ENCODE measurements at places on chromosomes 7 and 10. TPM values are rescaled to one million over a fixed set of nuclear protein-coding genes. Genes with fewer than 3 reads are reported as not detected.
A peak's percentile ranks its signal among the peaks of the same experiment; 100 is the strongest.

GRCh38 chr7:117094457-117094856, 141.2 kb downstream of the ST7 start:
- no peak for DNase-seq

GRCh38 chr10:103871006-103871405, 15.6 kb upstream of the SH3PXD2A start:
- DNase-seq, result no peak

GRCh38 chr10:13787015-13787421, 200.3 kb downstream of the PRPF18 start:
- no peak for DNase-seq

GRCh38 chr7:630539-630938, 96.0 kb upstream of the DNAAF5 start:
- no peak for DNase-seq

DNA sequence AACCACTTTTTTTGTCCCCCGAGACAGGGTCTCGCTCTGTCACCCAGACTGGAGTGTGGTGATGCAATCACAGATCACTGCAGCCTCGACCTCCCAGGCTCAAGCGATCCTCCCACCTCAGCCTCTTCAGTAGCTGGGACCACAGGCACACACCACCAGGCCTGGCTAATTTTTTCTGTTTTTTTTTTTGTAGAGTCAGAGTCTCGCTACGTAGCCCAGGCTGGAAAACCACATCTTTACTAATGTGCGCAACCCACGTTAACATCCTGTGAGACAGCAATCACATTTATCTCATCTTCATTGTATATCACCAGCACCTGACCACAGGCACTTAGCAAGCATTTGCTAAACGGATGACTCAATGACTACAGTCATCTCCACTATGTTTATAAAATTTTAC, 77.8 kb upstream of the ATP6V0A4 start:
- peak; percentile 90 for DNase-seq

DNA sequence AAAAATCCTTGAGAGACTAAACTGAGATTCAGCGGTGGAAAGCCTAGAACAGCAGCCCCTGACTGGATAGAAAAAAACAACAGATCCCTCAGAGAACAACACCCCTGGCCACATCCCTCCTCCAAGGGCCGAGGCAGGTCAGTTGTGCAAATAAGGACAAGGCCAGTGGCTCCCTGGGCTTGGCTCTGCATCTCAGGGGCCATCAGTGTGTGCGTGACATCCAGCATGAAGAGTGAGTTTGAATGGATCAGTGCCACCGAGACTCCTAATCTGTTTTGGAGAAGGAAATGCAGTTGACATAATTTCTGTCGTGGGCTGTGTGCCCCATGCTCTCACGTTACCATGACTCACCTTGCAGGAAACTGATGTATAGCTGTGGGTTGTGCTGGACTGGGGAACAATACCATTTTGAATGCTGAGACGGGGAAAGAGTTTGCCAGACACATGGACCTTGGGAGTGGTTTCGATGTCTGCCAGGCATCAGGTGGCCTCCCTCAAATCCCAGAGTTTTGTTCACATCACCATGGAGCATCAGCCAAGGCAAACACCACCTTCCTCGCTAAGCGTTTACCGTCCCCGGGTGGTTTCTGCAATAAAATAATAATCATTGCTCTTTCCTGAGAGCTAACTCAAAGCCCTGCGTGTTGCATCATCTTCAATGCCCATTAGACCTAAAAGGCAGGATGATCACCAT, 153.2 kb upstream of the FZD8 start:
- no peak for DNase-seq

GRCh38 chr7:103843689-103844480, 145.6 kb downstream of the RELN start:
- no peak for DNase-seq

DNA sequence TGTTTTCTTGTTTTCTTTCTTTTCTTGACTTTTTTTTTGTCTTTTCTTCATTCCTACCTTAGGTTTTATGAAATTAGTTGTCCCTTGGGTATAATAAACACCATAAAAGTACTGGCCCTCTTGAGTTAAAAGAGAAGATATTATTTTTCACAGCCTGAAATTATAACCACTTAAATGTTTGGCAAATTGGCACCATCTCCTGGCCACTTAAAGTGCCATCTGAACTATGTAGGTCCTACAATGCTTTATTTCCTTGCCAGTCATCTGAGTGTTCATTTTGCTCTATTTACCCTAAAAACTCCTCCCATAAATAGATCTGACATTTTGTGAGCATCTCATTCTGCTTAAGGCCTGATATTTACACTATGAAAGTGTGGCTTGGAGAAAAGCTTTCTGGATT, 98.9 kb upstream of the PRKCQ start:
- no peak for DNase-seq

DNA sequence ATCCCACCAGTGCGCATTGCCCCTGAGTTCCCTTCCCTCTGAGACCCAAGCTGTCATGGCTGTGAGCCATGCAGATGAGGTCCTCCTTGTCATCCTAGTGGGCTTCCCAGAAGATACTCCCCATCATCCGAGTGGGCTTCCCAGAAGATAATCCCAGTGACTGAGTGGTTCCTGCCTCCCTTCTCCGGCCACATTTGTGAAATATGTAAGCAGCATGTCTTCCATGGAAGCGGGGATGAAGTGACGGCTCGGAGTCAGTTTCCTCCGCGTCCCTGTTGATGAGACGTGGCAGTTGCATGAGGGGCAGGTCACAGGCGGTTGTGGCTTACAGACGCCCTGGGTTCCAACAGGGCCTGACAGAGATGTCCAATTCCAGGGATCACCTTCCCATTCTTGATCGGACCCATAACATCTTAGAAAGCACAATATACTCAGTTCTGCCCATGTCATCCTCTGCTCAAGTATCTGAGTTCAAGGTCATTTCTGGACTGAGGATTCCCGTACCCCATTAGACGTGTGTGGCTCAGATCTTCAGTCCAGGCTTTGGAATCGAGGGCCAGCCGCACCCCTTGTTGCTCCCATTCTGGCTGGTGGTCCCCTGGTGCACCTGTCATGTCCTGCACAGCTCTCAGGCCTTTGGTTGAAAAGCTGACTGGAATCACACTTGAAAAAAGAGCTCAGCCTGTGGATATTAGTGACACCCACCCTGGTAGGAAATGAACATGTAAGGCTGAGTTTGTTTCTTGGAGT, 166.9 kb downstream of the PTPRN2 start:
- DNase-seq, result no peak

DNA sequence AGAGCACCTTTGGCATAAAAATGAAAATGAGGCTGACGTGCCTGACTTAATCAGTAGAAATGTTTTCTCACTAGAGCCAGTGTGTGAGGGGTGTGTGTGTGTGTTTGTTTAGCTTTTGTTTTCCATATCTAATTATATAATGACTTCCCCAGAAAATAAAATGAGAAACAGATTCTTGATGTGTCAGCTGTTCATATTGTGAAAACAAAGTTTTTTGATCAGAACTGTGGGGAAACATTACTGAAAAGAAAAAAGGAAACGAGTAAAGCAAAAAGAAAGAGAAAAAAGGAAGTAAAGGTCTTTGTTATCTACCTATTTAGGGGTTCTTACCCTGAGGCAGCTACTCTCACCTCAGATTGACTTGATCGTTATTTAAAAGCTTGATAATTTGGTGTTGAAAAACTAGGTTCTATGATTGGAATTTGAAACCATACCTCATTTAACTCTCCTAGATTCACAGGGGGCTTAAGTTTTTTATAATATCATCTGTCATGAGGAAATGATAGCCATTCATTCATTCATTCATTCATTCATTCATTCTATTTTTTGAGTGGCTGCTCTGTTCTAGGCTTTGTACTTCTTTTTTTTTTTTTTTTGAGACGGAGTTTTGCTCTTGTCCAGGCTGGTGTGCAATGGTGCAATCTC, 58.0 kb downstream of the CREM start:
- no peak for DNase-seq

DNA sequence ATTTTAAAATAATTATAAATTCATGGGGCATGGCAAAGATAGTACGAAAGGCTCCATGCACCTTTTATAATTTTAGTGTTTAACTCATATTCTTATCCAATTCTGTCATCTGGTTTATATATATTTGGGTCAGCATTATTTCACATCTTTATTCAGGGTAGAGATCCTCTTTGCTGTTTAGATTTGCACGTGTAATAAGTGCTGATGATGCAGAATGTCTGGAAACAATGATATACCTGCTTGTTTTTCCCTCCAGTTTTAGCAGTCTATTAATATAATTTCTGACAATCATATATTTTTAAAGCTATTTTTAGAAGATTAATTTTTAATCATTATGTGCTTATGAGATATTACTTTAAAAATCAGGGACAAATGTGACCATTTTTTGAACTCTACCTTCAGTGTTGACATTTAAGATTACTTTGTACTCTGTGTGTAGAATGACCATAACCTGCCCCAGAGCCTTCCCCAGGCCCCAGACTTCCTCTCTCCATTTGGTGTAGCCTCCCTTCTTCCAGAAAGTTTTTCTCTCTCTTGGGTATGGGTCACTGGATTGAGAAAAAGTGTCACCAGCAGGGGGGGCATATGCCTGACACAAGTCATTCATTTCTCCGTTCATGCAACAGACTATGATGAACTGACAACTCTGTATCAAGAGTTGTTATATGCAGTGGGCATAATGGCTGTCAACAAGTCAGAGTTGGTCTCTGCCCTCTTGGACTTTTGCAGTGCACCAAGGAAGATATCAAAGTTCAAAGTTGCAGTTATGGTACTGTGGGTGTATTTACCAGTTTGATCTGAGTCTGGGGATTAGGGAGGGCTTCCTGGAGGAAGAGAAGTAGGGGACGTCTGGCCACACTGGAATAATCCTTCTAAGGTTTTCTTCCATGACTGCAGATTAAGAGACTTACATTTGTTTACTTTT, 192.6 kb upstream of the CCDC6 start:
- no peak for DNase-seq

- DNase-seq, result no peak
Observed at GRCh38 chr10:24215603-24216002, 6.7 kb downstream of the KIAA1217 start.

- DNase-seq, result no peak
Observed at GRCh38 chr7:82595176-82595575, 151.6 kb upstream of the CACNA2D1 start.

DNA sequence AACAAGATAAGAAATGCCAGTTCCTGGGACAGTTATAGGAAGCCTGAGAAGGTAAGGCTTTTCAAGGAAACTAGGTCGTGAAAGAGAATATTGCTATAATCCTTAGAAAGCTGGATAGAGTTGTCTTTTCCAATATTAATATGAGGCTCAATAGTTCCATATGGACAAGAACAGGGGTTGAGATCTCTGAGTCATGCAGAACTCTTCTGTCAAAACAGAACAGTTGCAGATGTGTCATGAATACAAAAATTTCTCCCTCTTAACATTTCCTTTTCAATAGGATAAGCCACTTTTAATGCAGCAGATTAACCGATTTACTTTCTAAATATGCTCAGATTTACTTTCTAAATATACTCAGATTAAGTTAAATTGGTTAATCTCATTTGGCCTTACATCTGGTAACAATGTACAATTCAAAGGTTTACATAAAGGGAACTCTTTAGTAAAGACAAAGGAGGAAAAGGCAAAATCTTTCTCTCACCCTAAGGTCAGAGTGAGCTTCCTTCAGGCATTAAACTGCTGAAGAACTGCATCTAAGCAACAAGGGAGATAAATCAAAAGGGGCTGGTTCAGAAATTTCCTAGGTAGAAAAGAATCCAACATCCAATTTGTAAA, 104.7 kb upstream of the PCDH15 start:
- DNase-seq, result no peak

DNA sequence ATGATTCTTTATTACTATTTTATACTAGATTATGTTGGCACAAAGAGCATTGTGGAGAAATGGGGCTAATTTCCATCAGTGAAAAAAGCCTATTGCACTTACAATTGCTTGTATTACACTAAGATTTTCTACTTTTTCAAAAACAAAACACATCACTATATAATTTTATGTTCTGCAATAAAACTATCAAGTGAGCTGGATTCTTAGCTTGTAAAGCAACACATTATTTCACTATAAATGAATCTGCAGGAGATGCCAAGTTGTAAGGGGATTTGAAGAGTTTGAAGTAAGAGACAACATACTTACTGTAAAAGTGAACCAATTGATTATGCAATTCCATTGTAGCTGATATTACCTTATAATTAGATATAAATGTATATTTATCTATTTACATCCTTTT, 333.3 kb upstream of the SEMA3D start:
- no peak for DNase-seq

DNA sequence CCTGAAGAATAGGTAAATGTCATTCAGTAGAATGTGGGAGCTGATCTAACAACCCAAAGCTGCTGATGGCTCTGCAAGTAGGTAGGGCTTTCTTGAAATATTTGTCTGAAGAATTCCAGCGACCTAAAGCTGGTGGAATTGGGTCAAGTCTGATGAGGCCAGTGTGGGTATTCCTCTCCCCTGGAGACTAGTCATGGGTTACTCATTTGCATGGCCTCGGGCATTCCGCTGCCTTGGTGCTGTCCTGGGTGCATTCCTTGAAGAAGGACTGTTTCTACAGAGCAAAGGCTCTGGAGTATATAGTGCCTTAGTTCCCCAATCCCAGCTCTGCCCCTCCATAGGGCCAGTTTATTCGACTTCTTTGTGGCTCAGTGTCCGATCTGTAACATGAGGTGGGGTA, 19.2 kb downstream of the PDK4 start:
- DNase-seq, result no peak

GRCh38 chr7:20776214-20776911, 10.3 kb downstream of the SP8 start:
- no peak for DNase-seq

DNA sequence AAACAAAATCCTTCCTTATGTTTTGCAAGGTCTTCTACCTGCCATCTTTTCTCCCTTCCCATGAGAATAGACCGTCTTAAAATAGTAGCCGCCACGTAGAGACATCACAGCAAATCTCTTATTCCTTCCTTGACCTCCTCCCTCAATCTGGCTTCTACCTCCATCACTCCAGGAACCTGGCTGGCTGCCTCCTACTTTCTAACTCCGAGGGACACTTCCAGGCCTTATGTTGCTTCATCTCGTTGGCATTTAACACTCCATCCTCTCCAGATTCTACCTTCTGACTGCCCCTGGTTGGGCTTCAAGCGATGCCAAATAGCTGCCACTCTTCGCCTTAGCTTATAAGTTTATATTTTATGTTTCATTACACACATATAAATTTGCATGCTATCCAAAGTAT, 26.4 kb upstream of the CALN1 start:
- no peak for DNase-seq

GRCh38 chr10:48632166-48632565, 27.3 kb upstream of the ARHGAP22 start:
- DNase-seq, result no peak

The SLC16A9 gene
- 10.4 TPM for total RNA-seq

The PCLO gene
- 4.7 TPM for total RNA-seq

The HOXA6 gene
- total RNA-seq, result 10.5 TPM

The GNAI1 gene
- 21.6 TPM for total RNA-seq

The C10orf62 gene
- total RNA-seq, result not detected

The CRHR2 gene
- not detected for total RNA-seq

The MYOZ1 gene
- 0.55 TPM for total RNA-seq

The NRG3 gene
- total RNA-seq, result 10.2 TPM

The MBL2 gene
- not detected for total RNA-seq

The CDNF gene
- total RNA-seq, result 1.9 TPM

The CYP26C1 gene
- total RNA-seq, result 0.17 TPM

Data from kidney epithelial cell (primary cell).